ENCODE measurements at places on chromosomes 11 and 22.

DNA sequence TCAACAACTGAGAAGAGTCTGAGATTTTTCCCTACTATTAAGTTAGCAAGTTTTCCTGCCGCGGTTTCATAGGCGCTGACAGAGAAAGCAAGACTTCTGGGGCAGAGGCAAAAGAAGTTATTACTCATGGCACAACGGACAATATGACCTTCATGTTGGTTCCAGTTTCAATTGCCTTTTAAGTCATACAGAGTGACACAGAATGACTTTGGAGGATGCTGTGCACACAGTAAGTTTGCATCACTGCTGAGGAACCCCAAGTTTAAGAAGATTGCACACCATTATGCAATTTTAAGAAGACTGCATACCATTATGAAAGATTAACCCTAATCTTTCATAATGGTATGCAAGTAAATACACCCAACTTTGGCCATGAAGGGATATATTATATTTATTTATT lies 626.5 kb upstream of the CHORDC1 start:
- H3K36me3 ChIP-seq = no peaks in the 10 kb centered on the region
- no peak overlapping the region for H3K4me3 ChIP-seq
- no peak overlapping the region for H3K27ac ChIP-seq
- no peaks in the 10 kb centered on the region for H3K27me3 ChIP-seq
- no peaks in the 10 kb centered on the region for H3K4me1 ChIP-seq
- DNase-seq = no peak

DNA sequence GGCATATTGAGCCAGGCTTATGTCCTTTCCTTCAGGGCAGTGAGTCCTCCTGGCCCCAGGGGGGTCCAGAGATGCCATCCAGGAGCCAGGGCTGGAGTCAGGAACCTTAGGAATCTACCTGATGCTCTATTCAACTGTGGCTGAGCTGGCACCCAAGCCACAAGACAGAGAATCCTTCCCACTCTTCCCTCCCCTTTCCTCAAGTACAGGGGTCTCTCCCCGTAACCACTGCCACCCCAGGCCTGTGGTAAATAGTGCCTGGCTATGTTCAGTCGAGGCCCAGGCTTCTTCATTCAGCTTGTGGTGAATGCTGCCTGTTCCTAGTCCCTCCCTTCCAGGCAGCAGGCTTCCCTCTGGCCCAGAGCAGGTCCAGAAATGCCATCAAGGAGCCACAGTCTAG lies 45.5 kb upstream of the THY1 start:
- H3K27me3 ChIP-seq = no peaks in the 10 kb centered on the region
- H3K36me3 ChIP-seq = no peaks in the 10 kb centered on the region
- no peak for DNase-seq
- H3K4me3 ChIP-seq = no peak overlapping the region
- H3K4me1 ChIP-seq = no peaks in the 10 kb centered on the region

- H3K4me3 ChIP-seq = no peak overlapping the region
- no peaks in the 10 kb centered on the region for H3K27me3 ChIP-seq
- no peaks in the 10 kb centered on the region for H3K4me1 ChIP-seq
- no peak for DNase-seq
- H3K36me3 ChIP-seq = no peaks in the 10 kb centered on the region
Measured at GRCh38 chr22:25496396-25497064, 67.9 kb upstream of the GRK3 start.

GRCh38 chr11:111349191-111349695 lies 29.8 kb downstream of the POU2AF1 start:
- no peak overlapping the region for H3K27ac ChIP-seq
- H3K4me3 ChIP-seq = no peak overlapping the region
- H3K36me3 ChIP-seq = no peaks in the 10 kb centered on the region
- H3K27me3 ChIP-seq = no peaks in the 10 kb centered on the region
- H3K4me1 ChIP-seq = peaks cover 4% of the 10 kb centered on the region

- peak overlapping the region; percentile 11 for H3K27ac ChIP-seq
- no peaks in the 10 kb centered on the region for H3K4me1 ChIP-seq
- peak; percentile 84 for DNase-seq
- no peak overlapping the region for H3K4me3 ChIP-seq
- H3K27me3 ChIP-seq = peaks cover 4% of the 10 kb centered on the region
- no peaks in the 10 kb centered on the region for H3K36me3 ChIP-seq
Measured at GRCh38 chr11:120326845-120327281, 1.8 kb downstream of the TLCD5 start.

- no peak for DNase-seq
- H3K4me1 ChIP-seq = no peaks in the 10 kb centered on the region
- H3K36me3 ChIP-seq = no peaks in the 10 kb centered on the region
- peaks cover 12% of the 10 kb centered on the region for H3K27me3 ChIP-seq
Measured at GRCh38 chr22:39809772-39810557, 83.6 kb downstream of the ENTHD1 start.

- H3K27me3 ChIP-seq = no peaks in the 10 kb centered on the region
- DNase-seq = no peak
- no peak overlapping the region for H3K27ac ChIP-seq
- no peaks in the 10 kb centered on the region for H3K4me1 ChIP-seq
- no peak overlapping the region for H3K4me3 ChIP-seq
Measured at GRCh38 chr11:62116451-62116850, 7.4 kb upstream of the INCENP start.

All from small intestine (tissue), 16 donors.